Neural crest cell (in vitro differentiated cells): ENCODE measurements at places on chromosomes 6 and 20. TPM values are rescaled to one million over a fixed set of nuclear protein-coding genes. Genes with fewer than 3 reads are reported as not detected.

CENPW gene
- total RNA-seq = 69.2 and 71.0 TPM in 2 replicates

CLPSL1 gene
- not detected in 2 replicates for total RNA-seq

BCAS1 gene
- not detected in 2 replicates for total RNA-seq

EGFL8 gene
- total RNA-seq = 39.3 and 44.0 TPM in 2 replicates

TNNC2 gene
- total RNA-seq = not detected in 2 replicates
